ENCODE measurements at places on chromosomes 3 and 15.

DNA sequence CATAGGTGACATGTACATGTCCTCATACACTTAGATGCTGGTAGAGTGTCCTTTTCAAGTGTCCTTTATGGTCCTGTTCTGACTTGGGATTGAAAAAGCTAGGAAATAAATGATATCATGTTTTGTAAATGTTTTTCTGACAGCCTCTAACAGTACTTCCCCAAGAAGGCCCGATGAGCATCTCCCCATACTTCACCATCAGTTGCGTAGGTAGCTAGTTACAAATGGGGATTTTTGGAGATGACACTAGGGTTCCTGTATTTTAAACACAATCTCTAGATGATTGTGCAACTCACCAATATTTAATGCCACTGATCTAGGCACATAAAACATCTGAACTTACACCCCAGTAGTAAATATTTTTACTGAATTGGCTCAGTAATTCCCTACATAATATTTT, 27.8 kb downstream of the SLC25A26 start:
- no peak for DNase-seq

DNA sequence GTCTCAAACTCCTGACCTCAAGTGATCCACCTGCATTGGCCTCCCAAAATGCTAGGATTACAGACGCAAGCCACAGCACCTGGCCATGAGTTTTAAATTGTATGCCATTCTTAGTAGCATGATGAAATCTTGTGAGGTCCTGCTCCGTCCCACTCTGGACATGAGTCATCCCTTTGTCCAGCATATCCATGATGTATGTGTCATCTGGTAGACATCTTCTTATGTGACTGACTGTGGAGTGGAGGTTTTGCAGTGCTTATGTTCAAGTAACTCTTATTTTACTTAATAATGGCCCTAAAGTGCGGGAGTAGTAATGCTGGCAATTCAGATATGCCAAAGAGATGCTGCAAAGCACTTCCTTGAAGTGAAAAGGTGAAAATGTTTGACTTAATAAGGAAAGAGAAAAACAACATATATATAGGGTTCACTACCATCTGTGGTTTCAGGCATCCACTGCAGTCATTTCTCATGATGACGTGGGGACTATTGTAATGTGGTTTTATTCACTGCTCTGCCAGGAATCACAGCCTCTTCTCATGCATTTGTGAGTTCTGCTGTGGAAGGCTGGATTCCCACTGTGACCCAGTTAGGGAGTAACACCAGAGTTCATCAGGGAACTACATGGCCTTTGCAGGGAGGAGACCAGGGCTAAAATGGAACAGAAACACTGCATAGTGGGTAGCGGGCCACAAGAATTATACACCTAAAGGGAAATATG, 204.6 kb upstream of the STRIT1 start:
- DNase-seq = no peak

DNA sequence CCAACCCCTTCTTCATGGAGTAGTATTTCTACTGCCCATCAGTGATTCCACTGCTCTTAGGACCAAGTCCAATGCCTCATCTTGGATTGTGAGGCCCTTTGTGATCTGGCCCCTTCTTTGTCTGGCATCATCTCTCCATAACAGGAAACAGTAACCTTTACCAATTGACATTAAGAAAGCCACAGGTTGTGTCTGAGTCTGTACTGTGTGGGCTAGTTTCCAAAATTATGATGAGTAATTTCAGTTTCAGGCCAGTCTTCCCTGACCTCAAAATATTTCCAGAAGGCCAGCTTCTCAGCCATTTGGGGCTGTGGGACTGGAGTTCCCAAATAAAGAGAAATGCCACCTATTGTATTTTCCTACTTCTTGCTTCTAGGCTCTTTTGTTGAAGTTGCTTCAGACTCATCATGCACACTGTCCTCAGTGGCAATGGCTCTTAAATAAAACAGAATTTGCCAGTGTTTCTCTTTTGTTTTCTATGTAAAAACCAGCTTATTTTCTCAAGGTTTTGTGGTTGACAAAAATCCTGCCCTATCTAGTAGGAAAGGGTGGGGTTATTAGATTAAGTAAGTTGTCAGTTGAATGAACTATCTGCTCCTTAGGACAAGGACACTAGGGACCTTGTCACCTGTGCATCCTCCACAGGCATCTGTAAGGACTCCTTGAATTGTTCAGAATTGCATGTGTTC, 47.0 kb upstream of the ACKR4 start:
- DNase-seq = no peak

- no peak for DNase-seq
Measured at GRCh38 chr3:128488636-128488990, 4.4 kb downstream of the GATA2 start.

GRCh38 chr3:105495021-105495420, 128.3 kb downstream of the ALCAM start:
- DNase-seq = no peak

DNA sequence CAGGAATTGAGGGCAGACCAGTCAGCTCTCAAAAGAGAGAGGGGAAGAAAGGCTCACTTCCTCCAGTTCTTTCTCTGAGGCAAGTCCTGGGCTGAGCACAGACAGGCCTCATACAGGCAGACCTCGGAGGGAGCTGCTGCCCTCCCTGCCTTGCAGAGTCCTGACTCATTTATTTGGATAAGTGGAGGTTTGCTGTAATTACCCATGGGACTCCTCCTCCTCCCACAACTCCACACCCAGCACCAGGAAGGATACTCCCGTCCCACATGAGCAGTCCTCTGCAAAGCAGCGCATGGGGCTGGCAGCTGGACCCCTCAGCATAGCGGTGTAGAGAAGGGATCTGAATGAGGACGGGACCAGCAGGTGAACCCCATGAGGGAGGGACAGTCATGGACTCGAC, 13.4 kb upstream of the SCN10A start:
- DNase-seq = peak; percentile 7

DNA sequence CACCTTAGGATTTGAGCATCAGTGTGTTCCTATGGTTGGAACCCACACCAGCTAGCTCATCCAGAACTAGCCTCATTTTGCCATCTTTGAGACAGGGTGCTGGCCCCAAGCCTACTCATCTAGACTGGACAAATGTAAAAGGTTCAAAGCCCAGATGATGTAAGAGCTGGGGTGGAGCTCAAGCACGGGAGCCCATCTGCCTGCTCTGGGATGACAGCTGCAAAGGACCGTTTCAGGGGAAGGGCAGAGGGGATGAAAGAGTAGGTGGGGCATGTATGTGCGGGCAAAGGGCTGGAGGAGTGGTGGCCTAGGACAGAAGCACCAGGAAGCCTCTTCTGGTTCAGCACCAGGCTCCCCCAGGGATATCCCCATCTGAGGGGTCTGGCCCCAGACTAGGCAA, 15.8 kb downstream of the CLK3 start:
- no peak for DNase-seq

GRCh38 chr15:51533672-51534398, 88.7 kb downstream of the DMXL2 start:
- no peak for DNase-seq

DNA sequence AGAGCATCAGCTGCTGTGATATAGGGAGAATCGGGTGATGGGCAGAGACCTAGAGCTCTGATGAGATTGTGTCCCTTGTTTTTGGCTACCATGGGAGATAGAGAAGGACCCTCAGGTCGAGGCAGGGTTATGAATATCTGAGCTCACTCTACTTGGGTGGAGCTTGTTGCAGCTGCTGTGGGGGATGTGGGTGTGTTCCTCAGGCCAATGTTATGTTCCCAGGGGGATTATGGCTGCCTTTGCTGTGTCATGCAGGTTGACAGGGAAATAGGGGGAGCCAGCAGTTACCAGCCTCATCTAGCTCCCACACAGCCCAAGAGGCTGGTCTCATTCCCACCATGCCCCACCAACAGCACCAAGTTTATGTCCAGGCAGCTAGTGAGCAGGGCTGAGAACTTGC, 131.5 kb downstream of the TRIM42 start:
- no peak for DNase-seq

GRCh38 chr3:2133146-2133545, 34.5 kb downstream of the CNTN4 start:
- DNase-seq = no peak

- no peak for DNase-seq
Measured at GRCh38 chr3:110413807-110414748, 657.5 kb upstream of the NECTIN3 start.

DNA sequence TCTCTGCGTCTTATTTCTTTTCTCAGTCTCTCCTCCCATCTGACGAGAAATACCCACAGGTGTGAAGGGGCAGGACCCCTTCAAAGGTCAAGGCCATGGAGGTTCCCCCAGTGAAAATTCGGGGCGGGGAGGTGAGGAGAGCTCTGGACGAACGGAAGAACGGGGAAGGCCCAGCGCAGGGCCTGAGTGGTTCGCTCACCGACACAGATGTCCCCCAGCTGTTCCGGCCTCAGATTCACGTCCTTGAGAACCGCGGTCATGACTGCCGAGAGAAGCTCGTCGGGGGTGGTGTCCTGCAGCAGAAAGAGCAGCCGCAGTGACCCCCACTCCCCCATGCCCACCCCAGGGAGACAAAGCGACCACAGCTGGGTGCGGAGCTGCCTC, 542 bp downstream of the ACAA1 start:
- DNase-seq = no peak

DNA sequence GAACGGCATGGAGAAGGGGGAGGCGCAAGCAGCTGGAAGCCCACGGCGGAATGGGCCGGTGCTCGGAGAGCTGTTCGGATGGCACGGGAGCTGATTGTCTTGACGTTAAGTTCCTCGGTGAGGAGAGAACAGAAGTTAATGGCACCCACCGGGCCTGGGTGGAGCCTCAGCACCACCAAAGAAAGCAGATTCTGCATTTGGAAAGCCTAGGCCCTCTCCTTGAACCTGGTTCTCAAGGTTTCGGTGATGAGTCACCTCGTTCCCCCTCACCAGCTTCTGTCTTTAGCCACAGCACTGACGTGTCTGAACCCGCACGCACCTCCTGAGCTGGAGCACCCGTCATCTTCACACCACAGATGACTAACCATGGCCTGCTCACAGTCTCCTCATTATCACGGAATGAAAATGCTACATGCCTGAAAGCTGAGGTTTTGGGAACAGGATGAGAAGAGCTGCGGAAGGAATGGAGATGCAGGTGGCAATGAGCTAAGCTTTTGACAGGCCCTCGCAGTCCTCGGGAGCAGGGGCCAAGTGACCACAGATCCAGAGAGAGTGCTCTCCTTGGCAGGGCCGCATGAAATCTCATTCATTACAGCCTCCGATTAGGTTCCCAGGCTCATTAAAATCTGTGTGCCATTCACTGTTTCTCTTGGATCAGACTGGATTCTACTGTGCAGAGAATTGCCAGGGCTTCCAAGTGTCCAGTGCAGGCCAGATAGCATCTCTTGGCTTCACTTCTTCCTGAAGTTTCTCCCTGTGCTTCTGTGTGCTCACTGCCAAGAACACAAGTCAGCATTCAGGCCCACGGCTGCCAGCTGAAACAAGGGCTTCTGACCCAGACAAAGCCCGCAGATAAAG, 96.3 kb upstream of the DLG1 start:
- DNase-seq = no peak

GRCh38 chr3:18630295-18630694, 205.2 kb upstream of the SATB1 start:
- DNase-seq = no peak

DNA sequence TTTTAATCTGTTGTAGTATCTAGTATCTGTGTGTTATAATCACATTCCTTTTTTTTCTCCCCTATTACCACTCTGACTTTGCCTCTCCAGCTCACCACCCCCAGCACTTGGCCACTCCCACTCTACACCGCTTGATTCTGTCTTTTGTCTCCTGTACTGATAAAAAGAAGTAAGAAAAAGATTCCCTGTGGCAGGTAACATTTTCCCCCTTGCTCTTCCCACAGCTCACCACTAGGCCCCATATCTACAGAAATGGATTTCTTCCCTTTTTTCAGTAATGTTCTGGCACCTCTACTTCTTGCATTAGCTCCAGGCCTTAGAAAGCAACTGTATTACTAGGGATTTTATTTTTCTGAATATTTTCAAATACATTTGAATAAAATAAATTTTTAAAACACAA, 25.6 kb downstream of the KCNH8 start:
- DNase-seq = no peak

All from nephron progenitor cell (in vitro differentiated cells).